ENCODE measurements at places on chromosomes 5 and 9.
A peak's percentile ranks its signal among the peaks of the same experiment; 100 is the strongest.

- DNase-seq, result no peak
Observed at GRCh38 chr5:1050423-1051365, 42.1 kb downstream of the NKD2 start.

DNA sequence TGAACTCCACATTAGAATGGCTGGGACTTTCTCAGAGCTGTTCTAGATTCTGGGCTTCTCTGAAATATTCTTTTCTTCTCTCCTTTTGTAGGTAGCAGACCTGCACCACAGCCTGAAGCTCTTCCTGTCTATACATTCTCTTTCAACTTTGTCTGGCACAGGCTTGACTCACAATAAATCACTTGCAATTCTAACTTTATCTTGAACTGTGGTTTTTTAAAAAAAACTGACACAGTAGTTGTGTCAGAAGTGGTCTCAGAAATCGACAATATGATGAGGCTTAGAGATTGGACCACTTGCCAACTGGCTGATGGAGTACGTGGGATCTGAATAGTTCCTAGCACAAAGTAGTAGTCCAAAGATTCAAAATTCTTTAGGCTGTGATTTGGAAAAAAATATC lies 24.1 kb upstream of the CDH9 start:
- DNase-seq, result no peak

GRCh38 chr5:14463629-14464028 lies 118.0 kb upstream of the OTULINL start:
- no peak for DNase-seq

GRCh38 chr9:137919649-137920141 lies 42.1 kb downstream of the CACNA1B start:
- DNase-seq, result no peak

DNA sequence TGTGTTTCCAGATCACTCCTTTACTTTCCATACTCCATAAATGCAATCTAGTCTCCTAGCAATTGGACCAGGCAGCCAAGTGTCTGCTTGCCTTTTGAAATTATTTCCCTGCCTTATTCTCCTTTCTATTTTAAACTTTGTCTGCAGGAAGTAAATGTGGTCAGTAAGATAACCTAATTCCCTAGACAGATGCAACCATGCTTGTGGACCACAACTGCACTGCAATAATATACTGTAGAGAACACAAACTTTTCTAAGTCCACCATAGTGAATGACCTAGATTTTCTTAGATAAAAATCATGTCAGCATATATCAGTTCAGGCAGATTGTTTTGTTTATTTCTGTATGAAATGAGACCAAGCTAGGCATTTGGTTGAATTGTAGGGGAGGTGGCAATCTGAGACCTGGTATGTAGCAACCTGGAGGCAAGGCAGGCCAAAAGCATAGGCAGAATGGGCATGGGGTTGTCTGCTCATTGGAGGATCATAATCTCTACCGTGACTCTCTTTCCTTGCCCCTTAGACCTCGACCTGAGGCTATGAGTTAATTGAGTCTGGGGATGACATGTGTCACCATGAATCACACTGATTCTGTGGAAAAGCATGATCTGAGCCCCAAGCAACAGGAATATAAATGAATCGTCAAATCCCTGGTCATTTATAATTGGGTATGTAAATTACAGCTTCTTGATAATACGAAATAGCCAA lies 20.7 kb downstream of the ACTL7B start:
- no peak for DNase-seq

DNA sequence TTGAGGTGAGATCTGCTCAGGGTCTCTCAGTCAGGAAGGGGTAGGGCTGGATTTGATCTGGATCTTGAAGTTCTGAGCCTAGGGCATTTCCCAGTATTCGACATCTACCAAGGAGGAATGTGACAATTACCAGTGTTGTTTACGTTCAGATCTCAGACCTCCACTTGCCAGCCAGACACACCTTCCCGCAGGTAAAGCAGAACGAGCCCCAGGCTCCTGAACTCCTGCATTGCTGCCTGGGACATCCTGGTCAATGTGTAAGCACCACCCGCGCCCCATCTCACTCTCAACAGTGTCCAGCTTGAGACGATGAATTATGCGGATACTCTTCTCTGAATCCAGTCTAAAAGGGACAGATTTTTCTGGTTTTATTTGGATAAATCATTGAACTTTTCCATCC lies 56.7 kb upstream of the PTCH1 start:
- no peak for DNase-seq

DNA sequence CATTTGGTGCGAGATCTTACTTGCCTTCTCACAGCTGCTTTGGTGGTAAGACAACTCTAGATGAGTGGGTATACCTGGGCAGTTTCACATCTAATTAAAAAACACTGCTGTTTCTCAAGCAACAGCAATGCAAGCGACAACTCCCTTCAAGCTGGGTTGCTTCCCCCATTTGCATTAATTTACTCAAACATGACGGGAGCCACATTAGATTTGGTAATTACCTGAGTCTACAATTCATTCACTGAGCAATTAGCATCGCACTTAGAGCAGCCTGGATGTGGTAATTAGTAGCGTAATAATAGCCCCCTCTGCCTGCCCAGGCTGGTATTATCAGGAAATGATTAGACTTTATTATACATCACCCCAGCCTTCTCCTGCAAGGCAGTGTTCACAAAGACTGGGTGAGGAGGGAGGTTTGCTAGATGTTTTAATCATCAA lies 73.4 kb downstream of the FBXO38 start:
- no peak for DNase-seq

DNA sequence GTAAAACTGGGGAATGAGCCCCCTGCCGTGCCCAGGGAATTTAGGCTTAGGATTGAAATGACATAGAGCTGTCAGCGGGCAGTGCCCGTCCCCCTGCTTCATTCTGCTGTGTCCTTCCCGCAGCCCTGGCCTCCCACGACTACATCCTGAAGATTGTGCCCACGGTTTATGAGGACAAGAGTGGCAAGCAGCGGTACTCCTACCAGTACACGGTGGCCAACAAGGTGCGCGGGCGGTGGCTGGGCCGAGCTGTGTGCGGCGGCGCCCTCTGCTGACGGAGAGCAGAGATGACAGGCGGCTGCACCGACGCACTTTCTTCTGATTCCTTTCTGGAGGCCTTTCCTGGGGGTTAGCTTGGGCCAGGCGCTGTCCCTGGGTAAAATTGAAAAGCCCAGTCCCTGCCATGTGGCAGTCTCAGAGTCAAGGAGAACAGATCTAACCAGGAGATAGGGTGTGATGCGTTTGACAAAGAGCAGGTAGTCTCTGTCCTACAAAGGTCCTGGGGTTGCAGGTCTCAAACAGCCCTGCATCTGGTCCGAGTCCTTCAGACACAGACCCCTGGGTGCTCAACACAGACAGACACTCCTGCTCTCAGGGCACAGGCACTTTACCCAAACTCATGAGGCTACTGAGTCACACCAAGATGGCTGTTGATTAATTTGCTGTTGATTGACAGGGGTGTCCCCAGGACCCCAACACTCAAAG lies 26.8 kb upstream of the RPL26L1 start:
- peak; percentile 39 for DNase-seq

DNA sequence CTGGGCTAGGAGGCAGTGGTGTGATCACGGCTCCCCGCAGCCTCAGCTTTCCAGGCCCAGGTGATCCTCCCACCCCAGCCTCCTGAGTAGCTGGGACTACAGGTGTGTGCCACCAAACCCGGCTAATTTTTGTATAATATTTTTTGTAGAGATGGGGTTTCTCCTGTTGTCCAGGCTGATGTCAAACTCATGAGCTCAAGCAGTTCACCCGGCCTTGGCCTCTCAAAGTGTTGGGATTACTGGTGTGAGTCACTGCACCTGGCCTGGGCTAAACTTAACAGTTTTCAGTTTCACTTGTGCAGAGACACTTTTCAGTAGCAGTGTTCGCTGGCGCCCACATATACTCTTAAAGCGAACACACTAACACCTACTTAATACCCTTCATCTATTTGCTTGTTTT lies 205.6 kb upstream of the ZNF608 start:
- DNase-seq, result no peak

- DNase-seq, result no peak
Observed at GRCh38 chr9:133987446-133987788, 4.7 kb downstream of the VAV2 start.

GRCh38 chr5:105659396-105659795 lies 2011.3 kb downstream of the EFNA5 start:
- DNase-seq, result no peak

DNA sequence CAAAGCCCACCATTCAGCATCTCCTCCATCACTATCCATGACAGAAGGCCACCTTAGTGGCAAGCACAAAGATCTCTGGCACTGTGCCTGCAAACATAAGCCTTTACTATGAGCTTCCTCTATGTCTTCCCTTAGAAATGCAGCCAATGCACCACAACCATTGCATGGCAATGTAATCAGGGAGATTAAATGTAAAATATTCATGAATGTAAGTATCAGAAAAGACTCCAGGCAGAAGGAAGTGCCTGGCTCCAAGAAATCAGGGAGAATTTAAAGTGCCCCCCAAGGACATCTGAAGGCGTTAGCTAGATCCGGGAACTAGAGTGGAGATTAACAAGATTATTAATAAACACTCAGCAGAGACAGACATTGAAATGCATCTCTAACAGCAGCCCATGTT lies 32.5 kb upstream of the MYORG start:
- DNase-seq, result no peak

GRCh38 chr5:112551419-112552032 lies 132.4 kb upstream of the EPB41L4A start:
- DNase-seq, result no peak
